ENCODE measurements at places on chromosomes 2 and 18.
A peak's percentile ranks its signal among the peaks of the same experiment; 100 is the strongest.

GRCh38 chr2:39408351-39409136 lies 28.5 kb downstream of the MAP4K3 start:
- no peak for DNase-seq

DNA sequence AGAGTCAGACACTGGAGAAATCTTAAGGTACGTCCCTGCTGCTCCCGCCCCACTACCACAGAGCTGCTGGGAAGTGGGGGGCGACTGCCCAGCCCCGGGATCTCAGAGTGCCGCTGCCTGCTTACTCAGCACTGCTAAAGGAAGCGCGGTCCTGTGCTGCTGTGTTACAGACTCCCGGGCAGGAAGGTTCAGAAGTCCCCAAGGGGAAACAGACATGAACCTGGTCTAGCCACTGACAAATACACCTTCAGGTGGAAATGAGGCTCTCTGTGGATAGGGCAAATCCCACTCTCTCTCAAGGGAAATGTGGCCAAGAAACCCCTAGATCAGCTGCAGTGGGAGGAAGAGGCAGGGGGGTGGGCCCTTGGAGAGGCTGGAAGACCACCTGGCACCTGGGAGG lies 13.7 kb downstream of the MTERF4 start:
- DNase-seq = no peak

DNA sequence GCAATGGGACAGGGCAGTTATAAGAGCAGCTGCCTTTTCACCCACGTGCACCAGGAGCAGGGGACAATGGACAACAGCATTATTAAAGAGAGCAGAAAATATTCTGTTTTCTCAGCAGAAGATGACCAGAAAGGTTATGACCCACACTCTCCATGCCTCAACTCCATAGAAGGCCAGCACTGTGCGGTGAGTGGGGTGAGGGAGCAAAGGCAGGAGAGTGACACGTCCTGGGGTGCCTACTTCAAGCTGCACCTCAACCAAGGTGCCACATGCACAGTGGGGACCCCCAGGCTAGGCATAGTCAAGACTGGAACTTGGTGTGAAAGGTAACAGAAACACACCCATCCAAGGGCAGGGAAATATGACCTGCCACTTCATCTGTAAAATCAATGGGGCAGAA lies 50.4 kb downstream of the POLR1A start:
- no peak for DNase-seq

- DNase-seq = no peak
Measured at GRCh38 chr2:56376699-56377665, 193.2 kb downstream of the CCDC85A start.

DNA sequence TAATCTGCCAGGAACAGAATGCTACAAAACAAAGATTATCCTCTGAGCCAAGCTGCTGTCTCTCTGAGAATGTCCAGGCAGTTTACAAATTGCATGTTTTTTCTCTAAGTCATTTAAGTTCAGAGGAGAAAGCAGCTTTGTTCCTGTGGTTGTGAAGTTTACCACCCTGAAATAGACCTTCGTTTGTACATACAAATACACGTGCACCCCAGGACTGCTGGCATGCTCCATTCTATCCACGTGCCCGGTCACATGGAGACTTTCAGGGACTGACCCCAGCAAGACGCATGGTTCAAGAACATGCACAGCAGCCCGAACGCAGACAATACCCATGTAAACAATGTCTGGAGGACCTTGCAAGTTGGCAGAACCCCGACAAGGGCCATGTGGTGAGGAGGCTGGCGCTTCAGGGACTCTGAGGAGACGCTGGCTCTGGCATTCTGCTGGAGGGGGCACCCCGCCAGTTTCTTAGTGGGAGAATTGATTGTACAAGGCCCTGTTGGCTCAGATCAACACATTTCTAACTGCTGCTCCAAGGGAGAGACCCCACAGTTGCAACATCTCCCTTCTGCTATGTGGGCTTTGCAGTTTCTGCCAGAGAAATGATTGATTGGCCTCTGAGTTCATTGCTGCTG lies 33.3 kb downstream of the FAM178B start:
- no peak for DNase-seq

DNA sequence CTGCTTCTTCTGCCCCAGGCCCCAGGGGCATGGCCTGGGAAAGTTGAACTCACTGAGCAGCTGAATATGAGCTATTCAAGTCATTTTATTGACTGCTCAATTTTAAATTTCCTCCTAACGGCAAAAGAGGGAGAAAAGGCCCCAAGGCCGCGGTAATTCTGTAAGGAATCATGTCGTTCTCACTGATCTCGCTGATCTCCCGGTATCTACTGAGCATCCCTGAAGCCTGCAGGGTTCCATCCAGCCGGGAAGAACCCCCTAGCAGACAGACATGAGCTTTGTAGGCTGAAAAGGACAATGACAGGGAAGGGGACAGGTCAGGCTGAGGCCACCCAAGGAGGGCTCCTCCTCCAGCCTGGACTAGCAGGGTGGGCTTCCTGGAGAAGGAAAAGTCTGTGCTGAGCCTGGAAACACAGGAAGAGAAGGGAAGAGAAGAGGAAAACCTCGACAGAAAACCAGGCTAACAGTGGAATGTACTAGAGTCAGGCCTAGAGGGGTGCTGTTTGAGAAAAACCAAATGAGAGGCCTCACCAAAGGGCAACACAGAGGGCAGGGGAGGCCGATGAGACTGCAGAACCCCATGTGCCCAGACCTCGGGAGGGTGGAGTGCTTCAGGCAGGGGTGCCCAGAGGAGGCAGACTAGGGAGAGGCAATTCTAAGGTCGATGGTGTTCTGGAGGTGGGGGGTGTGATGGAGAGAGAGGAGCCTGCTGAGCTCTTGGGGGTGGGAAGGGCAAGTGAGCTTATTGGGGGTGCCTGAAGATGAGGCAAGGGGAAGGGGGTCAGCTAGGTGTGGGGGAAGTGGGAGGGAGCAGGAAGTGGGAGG lies 2.9 kb upstream of the NPPC start:
- no peak for DNase-seq

DNA sequence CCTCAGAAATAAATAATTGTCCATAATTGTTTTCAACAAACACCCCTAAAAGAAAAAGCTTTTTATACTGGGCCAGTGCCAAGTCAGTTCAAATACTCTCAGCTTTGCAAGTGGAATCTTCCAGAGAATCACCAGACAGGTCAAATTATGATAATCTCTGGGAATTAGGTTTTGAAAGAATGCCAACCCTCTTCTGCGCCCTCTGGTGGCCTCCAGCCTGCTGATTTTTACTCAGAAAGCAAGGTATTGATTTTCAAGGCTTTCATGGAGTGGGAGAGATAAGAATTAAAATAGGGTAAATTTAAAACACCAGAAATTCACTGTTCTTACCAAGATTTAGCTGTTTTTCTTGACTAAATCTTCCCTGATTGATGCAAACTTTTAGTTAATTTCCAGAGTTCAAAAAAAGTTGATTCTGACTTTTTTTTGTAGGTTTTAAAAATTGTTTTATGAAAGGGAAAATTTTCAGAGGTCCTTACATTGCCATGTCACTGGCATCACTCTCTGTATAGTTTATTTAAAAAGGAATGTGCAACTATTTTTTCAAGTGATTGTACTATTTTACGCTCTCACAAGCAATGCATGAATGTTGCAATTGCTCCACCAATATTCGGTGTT lies 282.9 kb upstream of the TNP1 start:
- DNase-seq = peak; percentile 5

GRCh38 chr2:34907812-34908211 lies 1308.7 kb upstream of the FAM98A start:
- DNase-seq = peak; percentile 1

- DNase-seq = no peak
Measured at GRCh38 chr2:152402780-152403759, 68.1 kb downstream of the FMNL2 start.

DNA sequence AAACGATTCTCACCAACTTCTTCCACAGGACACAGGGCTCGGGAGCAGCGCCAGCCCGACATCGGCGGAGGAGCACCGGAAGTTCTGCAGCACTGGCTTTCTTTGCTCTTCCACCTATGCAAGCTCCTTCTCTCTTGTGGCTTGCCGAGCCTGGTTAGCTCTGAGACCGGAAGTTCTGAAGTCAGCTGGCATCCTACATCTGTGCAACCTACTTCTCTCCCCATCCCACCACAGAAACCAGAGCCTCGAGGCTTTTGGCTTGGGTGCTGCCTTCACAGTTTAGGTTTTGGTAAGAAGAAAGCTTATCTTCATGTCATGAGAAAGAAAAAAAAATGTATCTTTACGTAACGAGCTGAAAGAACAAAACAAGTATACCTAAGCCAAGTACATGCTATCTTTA lies 111.7 kb downstream of the ANKRD44 start:
- no peak for DNase-seq

GRCh38 chr2:154368153-154368552 lies 330.3 kb upstream of the KCNJ3 start:
- DNase-seq = no peak

- DNase-seq = no peak
Measured at GRCh38 chr2:75495862-75496261, 64.9 kb downstream of the EVA1A start.

DNA sequence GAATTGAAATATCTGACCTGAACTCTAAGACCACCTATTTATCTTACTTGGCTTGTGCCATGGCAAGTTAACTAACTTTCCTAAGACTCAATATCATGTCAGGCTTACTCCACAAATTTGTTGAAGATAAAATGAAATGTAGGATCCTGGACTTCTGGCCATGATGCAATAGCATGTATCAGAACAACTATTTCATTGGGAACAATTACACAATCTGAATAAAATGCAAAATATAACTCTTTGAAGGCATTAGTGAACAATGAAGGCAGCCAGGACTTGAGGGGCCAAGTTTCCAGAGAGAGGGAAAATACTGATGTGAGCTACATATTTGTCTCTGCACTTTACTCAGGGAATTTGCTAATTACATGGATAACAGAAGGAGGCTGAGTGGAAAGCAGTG lies 476.5 kb upstream of the ACVR2A start:
- DNase-seq = no peak

- no peak for DNase-seq
Measured at GRCh38 chr2:150027164-150027563, 439.6 kb upstream of the MMADHC start.

- no peak for DNase-seq
Measured at GRCh38 chr2:31260870-31261269, 26.9 kb downstream of the EHD3 start.

DNA sequence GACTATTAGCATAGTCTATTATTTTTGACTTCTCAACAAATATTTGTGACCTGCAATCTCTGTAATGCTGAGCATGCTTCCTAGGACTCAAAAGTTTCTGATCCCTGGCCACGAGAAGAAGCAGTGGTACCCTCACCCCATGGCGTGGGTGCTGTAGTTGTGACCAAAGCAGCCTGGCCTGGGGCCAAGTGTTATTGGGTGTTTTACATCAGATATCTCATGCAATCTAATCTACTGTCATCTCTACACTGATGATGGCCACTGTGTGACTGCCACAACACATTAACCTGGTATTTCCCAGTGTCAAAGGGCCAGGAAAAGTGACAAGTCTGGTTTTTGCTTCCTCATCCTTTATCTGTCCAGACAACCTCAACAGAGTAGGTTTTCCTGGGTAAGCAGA lies 80.8 kb upstream of the WIPF1 start:
- no peak for DNase-seq

GRCh38 chr2:187959821-187960220 lies 331.9 kb upstream of the GULP1 start:
- DNase-seq = no peak

- no peak for DNase-seq
Measured at GRCh38 chr2:38148501-38148900, 72.5 kb upstream of the CYP1B1 start.

GRCh38 chr18:58502628-58503027 lies 126.3 kb downstream of the ALPK2 start:
- DNase-seq = peak; percentile 93

DNA sequence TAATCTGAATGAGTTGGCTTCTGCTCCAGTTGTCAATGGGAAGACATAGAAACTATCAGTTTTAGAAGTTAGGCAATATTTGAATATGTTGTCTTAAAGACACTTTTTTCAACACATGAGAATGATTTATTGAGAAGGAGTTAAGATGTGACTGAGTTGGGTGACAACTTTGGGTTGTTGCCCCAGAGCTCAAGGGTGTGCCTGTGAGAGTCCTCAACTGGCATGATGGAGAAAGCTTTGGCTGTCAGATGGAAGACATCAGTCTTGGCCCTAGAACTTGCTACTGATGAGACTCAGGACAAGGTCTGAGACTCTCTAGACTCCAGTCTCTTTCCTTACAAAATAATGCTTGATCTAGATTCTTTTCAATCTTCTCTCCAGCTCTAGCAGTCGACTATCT lies 69.0 kb upstream of the CTAGE1 start:
- DNase-seq = no peak

GRCh38 chr2:222919841-222920526 lies 59.1 kb downstream of the ACSL3 start:
- DNase-seq = no peak

GRCh38 chr18:30852980-30853379 lies 189.6 kb downstream of the DSC3 start:
- peak; percentile 53 for DNase-seq

DNA sequence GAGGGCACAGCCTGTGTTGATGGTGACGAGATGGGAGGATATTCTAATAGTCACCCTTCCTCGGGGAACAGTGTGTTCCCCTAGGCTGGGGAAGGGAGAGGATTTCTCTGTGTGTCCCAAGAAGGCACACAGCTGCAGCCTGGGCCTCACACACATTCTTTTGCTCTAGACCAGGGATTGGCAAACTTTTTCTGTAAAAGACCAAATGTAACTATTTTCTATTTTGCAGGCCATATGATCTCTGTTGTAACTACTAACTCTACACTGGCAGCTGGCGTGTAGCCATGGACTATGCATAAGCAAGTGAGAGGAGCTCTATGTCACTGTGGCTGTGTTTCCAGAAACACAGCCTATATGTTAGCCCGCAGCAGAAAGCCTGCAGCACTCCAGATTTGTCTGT lies 65.8 kb downstream of the ARHGAP28 start:
- DNase-seq = no peak

DNA sequence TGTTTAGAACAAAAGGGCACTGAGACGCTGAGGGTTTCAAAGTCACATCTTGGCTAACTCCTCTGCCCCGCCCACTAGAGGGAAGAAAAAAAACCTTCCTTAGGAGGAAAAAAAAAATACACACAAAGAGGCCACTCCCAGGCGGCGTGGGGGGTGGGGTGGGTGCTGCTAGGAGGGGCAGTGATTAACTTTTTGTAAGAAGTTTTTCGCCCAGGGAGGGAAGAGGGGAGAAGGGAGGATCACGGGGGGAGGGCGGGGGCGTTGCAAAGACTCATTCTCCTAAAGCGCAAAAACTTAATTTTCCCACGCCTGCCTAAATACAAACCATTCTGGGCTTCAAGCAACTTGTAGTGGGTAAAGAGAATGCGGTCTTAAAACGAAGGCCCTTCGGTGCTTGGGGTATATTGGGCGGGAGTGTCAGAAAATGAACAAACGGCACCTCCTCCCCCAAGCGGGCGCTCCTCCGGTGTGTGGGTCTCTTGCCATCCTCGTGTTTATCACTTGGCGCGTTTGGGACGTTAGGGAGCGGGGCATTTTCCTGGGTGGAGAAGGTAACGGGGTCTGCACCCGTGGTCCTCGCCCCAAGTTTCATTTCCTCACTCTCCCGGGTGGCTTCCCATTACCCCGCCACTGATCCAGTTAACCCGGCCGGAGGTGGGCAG lies 1.7 kb downstream of the CXCR4 start:
- peak; percentile 46 for DNase-seq

Measured in NCI-H524 (cell line).